ENCODE measurements at places on chromosomes 13 and 19.

DNA sequence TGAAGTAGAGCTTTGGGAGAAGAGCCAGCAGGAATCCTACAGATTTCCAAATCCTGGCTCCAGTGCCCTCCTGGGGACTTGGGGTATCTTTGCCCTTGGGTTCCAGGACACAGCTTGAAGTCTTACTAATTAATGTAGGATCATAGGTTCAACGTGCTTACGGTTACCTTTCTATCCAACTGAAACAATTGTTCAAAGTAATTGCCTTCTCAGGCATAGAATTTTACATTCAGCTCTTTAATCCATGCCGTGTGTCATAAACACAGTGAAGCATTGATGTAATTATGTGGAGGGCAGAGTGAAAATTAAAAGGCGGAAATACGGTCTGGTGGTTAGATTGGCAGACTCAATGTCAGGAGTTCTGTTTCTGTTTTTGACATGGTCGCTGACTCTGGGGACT lies 170.4 kb downstream of the COG6 start:
- DNase-seq = no peak

DNA sequence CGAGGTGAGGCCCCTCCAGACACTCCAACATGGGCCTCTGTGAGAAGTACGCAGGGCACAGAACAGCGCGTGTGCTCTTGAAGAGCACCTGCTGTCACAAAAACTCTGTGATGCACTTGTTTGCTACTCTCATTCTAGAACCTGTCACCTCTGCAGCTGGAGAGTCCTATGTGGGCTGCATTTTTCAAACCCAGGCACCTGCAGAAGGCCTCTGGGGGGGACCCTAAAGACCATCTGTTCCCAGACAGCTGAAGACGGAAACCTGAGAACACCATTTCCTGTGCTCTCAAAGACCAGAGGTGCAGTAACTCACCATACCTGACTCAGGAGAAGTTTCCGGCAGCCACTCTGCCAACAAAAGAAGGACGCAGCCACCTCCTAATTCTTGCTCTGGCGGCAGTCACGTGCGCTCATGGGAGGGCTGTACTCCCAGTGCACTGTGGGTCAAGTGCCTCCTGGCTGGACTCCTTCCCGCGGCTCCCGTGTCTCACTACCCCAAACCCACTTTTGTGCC lies 28.1 kb downstream of the RANBP3 start:
- DNase-seq = no peak

DNA sequence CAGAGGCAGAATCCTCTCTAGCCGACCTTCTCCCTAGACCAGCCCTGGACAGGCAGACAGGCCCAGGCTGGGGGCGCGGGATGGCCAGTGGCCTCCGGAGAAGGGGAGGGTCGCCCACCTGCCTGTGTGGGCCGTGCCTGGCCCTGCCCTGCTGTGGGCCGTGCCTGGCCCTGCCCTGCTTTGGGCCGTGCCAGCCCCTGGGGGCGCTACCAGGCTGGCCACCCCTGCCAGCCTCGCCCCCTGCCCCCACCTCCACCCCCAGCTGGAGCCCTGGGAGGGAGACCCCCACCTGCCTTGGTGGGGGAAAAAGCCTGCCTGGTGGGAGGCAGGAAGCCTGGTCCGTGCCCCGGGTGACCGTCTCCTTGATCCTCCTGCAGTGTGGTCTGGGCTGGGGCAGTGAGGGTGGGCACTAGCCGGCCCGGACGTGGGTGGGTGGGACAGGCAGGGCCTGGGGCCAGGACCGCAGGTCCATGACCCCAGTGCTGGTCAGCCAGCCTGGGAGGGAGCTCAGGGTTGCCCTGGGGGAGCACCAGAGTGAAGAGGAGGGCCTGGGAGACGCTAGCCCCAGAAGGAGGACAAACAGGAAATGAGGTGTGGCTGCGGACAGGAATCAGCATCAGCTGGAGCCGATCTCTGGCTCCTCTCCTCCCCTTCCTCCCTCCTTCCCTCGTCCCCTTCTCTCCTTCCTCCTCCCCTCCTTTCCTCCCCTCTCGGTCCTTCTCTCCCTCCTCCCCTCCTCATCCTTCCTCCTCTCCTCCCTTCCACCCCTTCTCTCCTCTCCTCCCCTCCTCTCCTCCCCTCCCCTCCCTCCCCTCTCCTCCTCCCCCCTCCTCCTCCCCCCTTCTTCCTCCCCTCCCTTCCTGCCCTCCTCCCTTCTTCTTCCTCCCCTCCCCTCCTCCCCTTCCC lies 5.1 kb upstream of the MKNK2 start:
- peak; percentile 57 for DNase-seq

- peak; percentile 42 for DNase-seq
These were observed 779.9 kb upstream of the ARGLU1 start for GRCh38 chr13:107347641-107348369.

DNA sequence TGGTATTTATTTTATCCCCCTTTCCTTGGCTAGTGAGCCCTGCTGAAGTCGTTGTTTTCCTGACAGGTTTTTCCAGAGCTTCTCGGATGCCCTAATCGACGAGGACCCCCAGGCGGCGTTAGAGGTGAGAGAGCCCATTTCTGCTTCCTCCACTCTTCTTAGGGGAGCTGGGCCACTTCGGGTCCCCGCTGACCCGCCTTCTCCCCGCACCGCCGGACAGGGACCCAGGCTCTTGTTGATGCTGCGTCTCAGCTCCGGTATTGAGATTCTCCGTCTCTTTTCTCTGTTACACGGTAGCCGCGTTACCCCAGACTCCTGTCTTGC lies 306 bp downstream of the SUGT1 start:
- DNase-seq = no peak

GRCh38 chr13:30832845-30833332 lies 73.2 kb upstream of the MEDAG start:
- DNase-seq = peak; percentile 63

DNA sequence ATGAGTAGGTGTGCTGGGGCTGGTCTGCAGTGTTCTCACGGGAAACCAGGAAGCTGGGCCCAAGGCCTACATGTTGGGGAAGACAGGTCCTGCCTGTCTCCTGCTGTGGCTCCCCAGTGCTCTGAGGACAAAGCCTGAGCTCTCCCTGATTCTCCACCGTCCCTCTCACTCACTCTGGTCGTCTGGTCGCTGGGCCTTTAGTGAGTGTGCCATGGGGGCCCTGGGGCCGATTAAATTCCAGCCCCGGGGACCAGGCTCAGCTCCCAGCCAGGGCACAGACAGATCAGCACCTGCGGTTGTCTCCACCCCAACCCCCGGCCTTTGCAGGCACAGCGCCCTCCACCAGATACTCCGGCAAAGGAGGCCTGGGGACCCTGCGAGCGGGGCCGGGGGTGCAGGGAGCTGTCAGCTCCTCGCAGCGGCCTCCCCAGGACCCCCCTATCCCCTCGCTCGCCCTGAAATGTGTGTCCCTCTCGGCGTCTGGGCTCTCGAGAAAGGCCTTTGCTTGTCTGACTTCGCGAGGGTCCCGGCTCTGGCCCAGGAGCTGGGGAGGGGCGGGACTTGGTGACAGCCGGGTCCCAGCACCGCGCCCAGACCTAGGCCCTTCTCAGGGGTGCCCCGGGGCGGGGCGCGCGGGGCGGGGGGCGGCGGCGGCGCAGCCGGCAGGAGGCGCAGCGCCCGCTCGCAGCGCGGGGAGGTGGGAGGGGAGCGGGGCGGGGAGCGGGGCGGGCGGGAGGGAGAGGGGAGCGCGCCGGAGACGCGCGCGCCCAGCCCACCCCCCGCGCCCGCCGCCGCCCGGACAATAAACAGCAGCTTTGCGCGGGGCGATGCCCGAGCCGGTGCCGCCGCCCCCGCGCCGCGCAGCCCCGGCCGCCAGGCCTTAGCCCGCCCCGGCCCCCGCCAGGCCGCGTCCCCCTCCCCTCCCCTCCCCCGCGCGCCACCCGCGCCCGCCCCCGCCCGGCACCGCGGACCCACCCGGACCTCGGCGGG lies at the start of gene PALM:
PALM (plus strand) TSS at position 782 of the 990 bp plus-strand sequence. CDS start 212 bp downstream, outside the sequence.
- no peak for DNase-seq

DNA sequence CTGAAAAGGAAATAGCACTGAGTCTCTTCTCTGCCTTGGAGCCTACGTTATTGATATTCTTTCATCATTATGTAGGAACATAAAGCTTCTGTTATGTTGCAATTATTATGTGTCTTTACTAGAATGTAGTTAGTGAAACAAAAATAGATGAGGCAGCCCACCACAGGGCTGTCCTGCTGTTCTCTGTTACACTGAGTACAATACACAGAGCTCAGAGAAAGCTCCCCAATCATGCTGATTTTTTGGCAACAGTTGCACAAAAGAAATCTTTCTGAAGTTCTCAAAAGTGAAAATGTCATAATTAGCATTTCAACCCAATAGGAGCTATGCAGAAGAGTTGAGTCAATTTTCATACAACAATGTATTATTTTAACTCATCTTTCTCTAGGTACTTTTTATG lies 119.5 kb downstream of the EFNB2 start:
- no peak for DNase-seq

DNA sequence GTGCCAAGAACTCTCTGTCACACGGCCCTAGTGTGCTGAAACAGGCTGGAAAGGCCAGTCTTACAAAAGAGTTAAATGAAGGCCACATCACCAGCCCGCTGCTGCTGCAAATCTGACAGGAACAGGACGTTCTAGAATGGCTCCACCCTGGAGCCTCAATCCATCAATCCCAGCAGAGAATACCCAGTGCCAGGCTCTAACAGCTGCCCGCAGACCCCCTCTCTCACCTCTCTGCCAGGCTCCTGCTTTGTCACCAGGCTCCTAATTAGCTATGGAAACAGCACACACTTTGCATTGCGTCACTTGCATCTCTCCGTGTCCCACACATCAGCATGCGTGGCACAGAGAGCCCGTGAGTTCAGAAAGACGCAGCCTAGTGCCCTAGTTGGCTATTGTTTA lies 314.1 kb downstream of the FOXO1 start:
- peak; percentile 31 for DNase-seq

DNA sequence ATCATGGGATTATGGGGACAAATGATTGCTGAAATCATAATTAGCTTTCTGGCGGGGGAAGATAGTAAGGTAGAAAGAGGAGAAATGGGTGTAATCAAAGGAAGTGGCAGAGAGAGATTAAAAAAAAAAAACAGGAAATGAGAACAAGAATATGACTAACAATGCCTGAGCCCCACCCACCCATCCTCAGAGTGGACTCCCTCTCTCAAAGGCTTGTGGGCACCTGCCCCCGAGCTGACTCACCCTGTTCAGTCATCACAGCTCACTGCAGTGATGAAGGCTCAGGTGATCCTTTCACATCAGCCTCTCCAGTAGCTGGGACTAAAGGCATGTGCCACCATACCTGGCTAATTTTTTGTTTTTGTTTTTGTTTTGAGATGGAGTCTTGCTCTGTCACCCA lies 26.4 kb upstream of the TPT1 start:
- peak; percentile 89 for DNase-seq

DNA sequence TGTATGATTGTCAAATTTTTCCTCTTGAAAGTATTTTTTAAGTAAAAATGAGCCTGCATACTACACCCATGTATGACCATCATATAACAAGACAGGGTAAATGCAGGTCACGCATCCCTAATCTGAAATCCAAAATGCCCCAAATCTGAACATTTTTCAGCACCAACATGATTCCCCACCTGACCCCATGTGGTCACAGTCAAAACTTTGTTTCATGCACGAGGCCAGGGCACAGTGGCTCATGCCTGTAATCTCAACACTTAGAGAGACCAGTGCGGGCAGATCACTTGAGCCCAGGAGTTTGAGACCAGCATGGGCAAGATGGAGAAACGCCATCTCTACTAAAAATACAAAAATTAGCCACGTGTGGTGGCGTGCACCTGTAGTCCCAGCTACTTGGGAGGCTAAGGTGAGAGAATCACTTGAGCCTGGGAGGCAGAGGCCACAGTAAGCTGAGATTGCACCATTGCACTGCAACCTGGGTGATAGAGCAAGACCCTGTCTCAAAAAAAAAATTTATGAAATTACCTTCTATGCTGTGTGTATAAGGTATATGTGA lies 63.7 kb upstream of the NPAS1 start:
- no peak for DNase-seq

GRCh38 chr13:61965756-61966155 lies 550.1 kb upstream of the PCDH20 start:
- no peak for DNase-seq

DNA sequence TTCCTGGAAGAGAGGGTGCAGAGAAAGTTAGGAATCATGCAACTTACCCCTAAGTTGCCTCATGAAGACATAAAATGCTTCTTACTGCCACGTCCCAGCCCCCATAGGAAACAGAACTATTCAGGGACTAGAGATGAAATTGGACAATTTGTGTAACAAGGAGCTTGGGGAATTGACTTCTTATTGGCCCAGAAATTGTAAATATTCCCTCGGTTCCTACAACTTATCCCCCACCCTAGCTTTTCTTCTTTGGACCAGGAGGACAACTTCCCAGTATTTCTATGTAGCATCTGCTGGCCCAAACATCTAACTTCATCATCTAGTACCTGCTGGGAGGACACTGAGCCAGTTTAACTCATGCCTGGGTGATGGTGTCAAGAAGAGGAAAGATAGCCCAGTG lies at the start of gene OR1M1:
OR1M1 (plus strand) TSS at position 301 of the 400 bp plus-strand sequence. CDS start 6,184 bp downstream, outside the sequence.
- no peak for DNase-seq

- no peak for DNase-seq
These were observed 31.4 kb downstream of the SCGB2B2 start for GRCh38 chr19:34645551-34645950.

DNA sequence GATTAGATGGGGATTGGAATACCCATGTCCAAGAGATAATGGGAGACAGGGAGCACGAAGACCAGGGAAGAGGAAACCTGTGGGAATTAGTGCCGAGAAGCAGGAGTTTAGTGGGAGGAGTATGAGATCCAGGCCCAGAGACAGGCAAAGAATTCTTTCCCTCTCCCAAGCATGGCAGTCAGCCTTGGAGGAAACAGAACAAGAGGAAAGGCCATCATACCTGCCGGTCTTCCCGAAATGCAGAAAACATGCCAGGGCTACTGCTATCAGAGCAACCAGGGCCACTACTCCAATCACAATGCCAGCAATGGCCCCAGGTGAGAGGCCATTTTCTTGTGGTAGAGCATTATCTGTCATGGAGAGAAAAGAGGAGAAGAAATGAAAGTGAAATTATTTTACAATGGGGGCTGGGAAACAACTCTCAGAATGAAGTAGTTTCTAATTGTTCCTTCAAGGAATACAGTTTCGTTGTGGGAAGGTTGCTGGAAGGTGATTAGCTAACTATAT lies 16.1 kb downstream of the CEACAM1 start:
- DNase-seq = no peak

DNA sequence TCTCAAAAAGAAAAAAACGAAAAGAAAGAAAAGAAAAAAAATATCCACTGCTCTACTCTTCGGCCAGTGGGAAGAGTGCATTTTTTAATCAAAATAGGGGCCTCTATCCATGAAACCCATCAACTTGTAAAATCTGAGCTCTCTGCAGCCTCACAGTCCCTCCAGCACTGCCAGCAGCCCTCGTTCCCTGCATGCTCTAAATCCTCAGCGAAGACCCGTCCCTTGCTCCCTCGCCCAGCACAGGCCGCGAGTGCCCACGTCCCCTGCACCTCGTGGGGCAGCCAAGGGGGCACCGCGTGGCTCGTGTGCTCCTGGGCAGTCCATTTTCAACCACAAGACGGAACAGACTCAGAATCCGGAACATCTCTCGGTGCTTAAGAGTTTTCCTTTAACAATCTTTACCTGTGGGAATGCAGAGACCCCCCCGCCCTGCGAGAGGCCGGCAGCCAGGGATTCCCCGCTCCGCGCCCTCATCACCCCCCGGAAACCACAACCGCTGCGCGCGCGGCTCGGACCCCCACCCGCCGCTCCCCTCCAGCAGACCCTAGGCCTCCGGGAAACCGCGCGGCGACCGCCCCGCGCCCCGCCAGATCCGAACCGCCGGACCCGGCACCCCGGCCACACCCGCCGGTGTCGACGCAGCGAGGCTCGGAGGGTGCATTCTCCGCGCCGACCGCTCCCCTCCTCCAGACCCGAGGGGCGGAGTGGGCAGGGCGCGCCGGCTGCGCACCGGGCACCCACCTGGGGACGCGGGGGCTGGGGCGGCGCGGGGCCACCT lies 638 bp downstream of the ANKRD27 start:
- no peak for DNase-seq

- peak; percentile 72 for DNase-seq
These were observed 18.8 kb downstream of the SMG9 start for GRCh38 chr19:43735957-43736356.
